ENCODE measurements at places on chromosomes 7 and 10.

DNA sequence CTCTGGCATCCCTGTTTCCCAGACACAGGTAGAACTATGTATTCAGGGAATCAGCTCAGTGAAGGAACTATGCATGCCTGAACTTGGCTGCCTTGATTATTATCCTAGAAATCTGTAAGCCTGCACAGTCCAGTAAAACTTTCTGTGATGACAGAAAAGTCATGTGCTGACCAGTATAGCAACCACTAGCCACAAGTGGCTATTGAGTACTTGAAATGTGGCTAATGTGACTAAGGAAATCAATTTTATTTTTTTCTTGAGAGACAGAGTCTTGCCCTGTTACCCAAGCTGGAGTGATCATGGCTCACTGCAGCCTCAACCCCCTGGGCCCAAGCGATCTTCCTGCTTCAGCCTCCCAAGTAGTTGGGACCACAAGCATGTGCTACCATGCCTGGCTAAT lies 3.5 kb downstream of the EXOSC1 start:
- DNase-seq, result no peak

GRCh38 chr10:15427843-15428414 lies 56.8 kb upstream of the FAM171A1 start:
- no peak for DNase-seq

GRCh38 chr7:368651-369475 lies 78.9 kb downstream of the FOXL3 start:
- no peak for DNase-seq

DNA sequence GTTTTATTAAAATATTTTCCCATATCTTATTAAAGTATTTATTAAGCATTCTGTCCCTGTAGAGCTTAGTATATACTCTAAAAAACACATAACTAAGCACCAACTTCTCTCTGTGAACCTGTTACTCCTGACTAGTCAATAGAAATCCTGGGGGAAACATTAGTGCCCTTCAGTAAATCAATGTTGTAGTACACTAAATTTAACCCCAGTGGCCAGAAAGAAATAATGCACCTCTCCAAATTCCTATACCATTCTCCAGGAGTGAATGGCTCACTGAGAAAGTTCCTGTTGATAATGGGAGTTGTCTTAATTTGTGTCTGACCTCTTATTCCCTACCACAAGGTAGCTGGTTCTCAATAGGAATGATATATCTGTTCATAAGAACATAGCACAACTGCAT lies 188.2 kb downstream of the SEMA3D start:
- no peak for DNase-seq

DNA sequence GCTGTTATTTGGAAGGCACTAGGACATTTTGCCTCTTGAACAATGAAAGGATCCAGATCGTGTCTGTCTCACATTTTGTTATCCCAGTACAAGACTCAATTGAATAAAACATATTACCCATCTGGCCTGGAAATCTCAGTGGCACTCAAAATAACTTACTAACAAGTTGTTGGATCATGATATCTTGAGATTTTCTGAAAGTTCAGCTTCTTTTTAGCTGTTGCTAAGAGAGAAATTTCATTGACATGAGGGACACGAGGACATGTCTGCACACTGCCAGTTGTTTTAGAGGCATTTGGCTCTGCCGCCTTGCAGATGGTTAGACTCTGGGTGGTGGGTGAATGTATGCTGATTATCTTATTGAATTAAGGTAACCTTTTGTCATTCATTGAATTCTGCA lies 41.0 kb downstream of the KAT6B start:
- DNase-seq, result no peak

- no peak for DNase-seq
These were observed 57.8 kb downstream of the TRIL start for GRCh38 chr7:28900311-28900710.

DNA sequence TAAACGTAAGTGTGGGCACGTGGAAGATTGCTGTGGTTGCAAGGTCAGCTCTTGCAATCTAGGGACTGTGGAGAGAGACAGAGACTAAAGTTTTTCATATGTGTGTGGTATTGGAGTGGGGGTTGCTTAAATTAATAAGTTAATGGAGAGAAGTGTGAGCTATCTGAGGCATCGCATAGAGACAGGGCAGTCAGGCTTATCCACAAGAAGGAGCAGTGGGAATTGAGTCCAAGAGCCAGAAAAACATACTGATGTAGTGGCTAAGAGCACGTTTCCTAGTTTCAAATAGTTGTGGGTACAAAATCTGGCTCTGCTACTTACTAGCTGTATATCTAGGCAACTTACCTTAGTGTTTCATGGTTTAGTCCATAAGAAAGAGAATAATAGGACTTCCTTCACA lies 65.8 kb downstream of the SORCS3 start:
- DNase-seq, result no peak

DNA sequence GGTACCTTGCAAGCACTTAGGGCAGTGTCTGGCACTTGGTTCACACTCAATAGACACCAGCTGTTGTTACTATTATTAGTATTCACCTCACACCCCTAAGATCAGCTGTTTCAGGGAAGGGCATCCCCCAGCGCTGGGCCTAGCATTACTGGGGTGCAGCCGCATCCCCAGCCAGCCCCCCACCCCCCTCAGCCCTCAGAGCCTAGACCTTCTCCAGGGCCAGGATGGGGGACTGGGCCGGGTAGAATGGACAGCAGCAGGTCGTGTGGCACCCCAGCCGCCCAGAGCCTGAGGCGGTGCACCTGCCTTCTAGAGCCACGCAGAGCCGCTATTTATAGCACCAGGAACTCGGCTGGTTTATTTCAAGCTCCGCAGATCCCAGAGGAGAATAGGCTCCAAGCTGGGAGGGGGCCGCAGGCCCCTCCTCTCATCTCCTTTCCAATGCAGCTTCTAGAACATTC lies 60.5 kb downstream of the GTF2IRD1 start:
- no peak for DNase-seq

GRCh38 chr7:80622541-80622940 lies 15.9 kb upstream of the CD36 start:
- DNase-seq, result no peak

- no peak for DNase-seq
These were observed 5.1 kb upstream of the SP8 start for GRCh38 chr7:20791538-20792434.

- DNase-seq, result no peak
These were observed 428.3 kb downstream of the TNS3 start for GRCh38 chr7:47153576-47153975.

DNA sequence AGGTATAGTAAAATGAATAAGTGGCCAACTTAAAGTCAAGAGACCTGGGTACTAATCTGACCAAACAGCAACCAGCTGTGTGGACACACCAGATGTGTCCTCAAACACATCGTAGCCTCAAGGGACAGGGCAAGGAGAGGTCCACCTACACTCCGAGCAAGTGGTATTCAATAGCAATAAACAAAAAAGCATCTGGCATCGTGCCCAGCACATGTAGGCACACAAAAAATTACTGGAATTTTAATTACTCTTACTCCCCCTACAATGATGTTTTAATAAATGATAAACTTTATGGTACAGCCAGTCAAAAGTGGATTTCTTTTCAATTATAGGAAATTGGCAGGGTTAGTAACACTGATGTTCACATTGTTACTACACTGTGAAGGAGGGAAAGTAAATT lies 3.5 kb upstream of the RGS10 start:
- DNase-seq, result no peak

GRCh38 chr10:71343392-71343773 lies 24.3 kb downstream of the SLC29A3 start:
- DNase-seq, result no peak

- DNase-seq, result no peak
These were observed 346.6 kb upstream of the MGMT start for GRCh38 chr10:129120441-129120840.

DNA sequence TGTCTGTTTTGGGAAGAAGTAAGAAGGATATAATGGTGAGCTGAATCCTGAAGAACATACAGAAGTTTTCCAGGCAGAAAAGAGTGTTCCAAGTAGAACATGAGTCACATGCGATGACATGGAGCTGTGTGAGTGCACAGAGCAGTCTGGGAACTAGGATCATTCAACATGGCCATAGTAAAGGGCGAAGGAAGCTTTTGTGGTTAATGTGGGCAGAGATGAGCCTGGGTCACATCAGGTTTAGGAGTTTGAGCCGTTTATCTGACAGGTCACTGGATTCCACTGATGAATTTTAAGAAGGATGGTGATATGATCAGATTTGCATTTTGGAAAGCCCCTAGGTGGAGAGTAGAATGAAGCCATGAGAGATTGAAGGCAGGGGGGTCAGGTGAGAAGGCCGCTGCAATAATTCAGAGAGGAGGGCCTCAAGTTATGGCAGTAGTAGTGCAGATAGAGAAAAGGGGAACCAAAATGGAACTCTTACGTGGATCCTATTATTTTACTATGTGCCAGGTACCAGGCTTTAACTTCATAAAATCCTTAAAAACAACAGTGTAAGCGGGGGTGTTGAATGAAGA lies 171.3 kb downstream of the RNLS start:
- DNase-seq, result no peak

GRCh38 chr10:89887830-89888229 lies 186.4 kb downstream of the KIF20B start:
- no peak for DNase-seq

GRCh38 chr7:30041526-30042269 lies 13.5 kb downstream of the PLEKHA8 start:
- DNase-seq, result no peak

DNA sequence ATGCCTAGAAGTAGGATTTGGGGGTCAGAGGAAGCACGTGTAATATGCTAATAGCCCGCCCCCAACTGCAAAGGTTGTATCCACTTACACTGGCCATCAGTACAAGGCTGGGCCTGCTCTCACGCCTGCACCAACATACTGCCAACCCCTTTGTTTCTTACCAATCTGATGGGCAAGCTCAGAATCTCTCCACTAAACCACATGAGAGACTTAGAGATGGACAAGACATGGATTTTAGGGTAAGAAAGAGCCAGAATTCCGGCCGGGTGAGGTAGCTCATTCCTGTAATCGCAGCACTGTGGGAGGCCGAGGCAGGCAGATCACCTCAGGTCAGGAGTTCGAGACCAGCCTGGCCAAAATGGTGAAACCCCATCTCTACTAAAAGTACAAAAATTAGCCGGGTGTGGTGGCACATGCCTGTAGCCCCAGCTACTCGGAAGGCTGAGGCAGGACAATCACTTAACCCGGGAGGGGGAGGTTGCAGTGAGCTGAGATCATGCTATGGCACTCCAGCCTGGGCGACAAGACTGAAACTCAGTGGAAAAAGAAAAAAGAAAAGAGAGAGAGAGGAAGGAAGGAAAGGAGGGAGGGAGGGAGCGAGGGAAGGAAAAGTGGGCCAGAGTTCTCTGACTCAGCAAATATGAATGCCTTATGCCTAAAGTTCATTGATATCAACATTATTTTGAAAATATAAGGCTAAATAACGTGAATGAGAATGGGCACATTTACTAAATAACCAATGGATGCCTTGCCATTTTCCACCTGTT lies 162.2 kb downstream of the SLIT1 start:
- no peak for DNase-seq

DNA sequence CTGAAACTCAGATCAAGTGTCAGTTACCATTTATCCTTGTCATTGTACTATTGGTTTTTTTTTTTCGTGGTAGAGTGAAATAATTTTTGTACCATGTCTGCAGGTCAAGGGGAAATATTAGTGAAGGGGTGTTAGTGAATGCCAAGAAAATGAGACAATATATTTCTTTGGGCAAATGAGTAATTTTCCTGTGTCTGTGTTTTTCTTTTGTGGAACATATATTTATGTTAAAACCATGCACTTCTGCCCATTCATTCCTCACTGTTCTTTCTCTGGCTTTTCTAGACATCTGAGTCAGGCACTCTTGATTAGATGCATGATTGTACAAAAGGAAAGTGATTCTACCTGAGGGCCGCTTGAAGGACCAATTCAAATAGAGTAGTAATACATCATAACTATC lies 161.6 kb downstream of the BICC1 start:
- no peak for DNase-seq

DNA sequence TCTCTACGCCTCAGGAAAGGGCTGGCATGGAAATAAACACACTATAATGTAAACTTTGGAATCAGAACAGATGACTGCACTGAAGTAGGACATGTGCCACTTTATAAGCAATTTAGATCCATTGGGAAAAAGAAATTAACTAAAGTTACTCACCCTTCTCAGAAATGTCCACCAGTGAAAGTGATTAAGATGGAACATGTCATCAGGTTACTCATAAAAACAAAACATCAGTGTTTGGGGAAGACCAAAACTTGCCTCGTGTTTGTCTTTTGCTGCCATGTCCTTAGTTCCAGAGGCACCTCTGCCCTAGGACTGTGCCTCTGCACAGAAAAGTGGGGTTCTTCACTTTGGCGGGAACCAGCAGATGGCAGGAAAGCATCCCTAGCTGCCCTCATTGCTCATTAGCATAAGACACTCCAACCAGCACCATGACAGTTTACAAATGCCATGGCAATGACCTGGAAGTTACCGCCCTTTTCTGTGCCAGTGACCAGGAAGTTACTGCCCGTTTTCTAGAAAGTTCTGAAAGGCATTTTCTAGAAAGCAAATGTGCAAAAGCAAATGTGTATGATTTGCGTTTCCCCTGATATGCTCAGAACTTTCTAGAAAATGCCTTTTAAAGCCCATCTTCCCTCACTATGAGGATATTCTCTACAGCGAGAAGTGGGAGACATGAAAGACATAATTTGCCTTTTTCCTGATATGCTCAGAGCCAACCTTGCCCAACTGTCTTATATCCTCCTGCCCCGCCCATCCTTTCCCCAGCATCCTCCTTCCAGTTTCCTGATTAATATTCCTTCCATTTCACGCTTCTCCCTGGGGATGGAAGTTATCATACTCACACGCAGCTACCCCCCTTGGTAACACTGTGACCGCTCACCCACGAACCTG lies 258.2 kb downstream of the USP6NL start:
- DNase-seq, result no peak

DNA sequence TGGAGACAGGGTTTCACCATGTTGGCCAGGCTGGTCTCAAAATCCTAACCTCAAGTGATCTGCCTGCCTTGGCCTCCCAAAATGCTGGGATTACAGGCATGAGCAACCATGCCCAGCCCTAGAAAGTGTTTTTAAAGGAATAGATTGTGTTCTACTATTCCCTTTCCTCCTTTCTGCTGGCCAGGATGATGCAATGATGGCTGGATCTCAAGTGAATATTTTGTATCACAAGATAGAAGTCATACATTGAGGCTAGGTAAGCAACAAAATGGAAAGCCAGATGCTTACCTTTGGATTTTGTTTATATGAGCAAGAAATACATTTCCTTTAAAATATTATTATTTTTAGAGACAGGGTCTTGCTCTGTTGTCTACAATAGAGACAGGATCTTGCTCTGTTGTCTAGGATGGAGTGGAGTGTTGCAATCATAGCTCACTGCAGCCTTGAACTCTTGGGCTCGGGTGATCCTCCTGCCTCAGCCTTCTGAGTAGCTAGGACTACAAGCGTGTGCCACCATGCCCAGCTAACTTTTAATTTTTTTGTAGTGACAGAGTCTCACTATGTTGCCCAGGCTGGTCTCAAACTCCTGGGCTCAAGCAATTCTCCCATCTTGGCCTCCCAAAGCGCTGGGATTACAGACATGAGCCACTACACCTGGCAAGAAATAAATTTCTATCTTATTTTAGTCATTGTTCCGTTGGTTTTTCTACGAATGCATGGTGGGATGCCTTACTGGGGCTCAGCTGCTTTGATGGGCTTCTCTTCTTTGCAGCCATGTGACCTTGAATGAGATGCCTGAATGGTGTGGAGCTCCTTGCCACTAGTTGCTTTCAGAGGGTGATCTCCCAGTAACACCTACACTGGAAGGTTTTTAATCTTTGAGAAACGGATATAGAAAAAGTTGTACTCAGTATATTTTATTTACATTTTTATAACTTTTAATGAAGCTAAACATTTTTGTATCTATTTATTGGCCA lies 5.8 kb upstream of the AEBP1 start:
- DNase-seq, result no peak

- DNase-seq, result no peak
These were observed 226.9 kb upstream of the CSTF2T start for GRCh38 chr10:51926337-51926736.
